ENCODE measurements at places on chromosomes 5 and 9.

DNA sequence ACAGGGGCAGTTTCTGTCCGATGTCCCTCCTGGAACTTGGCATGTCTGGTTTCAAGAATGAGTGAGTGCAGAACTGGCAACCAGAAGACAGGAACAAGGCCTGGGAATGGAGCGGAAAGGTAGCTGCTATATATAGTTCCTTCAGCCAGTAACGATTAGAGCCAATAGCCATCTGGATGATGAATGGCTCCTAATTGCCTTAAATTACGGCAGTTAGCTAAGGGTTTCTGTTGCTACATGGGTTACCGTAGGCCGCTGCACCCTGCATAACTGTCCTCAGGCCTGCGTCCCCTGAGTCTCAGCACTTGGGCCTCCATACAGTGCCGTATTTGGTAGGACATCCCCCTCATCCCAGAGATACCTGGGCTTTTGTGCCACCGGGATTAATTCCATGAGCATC is 29.4 kb downstream of the WWC1 start:
- no peak for DNase-seq

- no peak for DNase-seq
Observed at GRCh38 chr5:32110111-32110696, 63.9 kb downstream of the GOLPH3 start.

DNA sequence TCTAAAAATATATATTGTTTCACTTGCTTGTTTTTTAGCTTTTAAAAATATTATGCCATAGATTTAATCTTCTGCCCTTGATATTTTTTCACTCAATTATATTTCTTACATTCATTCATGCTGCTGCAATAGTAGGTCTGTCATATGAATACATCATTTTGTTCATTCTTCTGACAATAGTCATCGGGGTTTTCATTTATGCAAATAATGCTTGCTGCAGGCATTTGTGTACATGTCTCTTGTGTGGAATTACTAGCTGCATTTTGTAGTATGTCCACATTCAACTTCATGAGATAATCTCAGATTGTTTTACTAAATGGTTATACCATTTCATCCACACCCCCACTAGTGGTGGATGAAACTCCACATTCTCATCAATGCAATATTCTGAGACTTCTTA is 5.3 kb upstream of the PLPP1 start:
- no peak for DNase-seq

- no peak for DNase-seq
Observed at GRCh38 chr9:93447655-93448054, 3.8 kb upstream of the FAM120A start.

GRCh38 chr9:127595611-127596010 is 16.5 kb upstream of the STXBP1 start:
- no peak for DNase-seq

DNA sequence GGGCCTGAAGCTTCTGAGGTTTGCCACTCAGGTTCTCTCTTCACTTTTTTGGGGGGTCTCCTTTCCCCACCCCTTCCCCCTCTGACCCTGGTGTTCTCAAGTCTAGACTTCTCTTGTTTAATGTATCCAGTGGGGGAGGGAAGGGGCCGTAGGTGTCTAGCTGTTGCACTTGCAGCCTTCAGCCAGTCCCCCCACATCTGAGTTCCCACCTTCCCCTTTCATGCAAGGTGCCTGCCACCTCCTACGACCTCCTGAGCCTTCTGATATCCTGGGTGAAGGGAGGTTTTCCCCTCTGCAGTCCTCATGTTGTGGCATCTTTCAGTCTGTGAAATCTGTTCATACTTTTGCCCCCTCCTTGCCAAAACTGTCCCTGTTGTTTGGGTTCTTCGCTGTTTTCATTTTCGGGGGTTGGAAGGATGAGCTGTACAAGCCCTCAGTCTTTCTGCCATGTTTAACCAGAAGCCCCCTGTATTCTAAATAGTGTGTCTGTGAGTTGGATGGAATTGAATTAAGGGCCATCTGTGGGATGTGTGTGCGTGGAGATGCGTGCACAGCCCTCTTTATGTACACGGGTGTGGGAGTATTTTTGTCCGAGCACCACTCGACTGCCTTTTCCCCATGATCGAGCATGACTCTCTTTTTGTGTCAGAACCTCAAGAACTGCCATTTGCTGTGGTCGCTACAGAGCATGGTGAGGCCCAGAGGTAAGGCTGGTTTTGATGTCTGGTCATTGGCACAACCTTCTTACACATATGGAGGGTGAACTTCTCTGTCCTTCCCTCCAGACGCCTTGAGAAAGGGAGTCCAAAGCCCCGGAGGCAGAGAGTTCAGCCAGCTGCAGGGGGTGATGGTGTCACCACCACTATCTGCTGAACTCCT is 23.6 kb downstream of the PRRC2B start:
- DNase-seq = no peak
